Trophoblast cell (in vitro differentiated cells and primary cell): ENCODE measurements at places on chromosomes 7 and 10.
A peak's percentile ranks its signal among the peaks of the same experiment; 100 is the strongest.

- H3K36me3 ChIP-seq = no peaks in the 10 kb centered on the region
- H3K27ac ChIP-seq = no peak overlapping the region
Measured at GRCh38 chr10:108956149-108956548, 967.2 kb downstream of the XPNPEP1 start.

GRCh38 chr7:40584667-40585433 lies 450.0 kb downstream of the SUGCT start:
- H3K4me1 ChIP-seq = no peaks in the 10 kb centered on the region
- H3K36me3 ChIP-seq = no peaks in the 10 kb centered on the region
- H3K27ac ChIP-seq = no peak overlapping the region
- DNase-seq = no peak
- H3K27me3 ChIP-seq = no peaks in the 10 kb centered on the region

DNA sequence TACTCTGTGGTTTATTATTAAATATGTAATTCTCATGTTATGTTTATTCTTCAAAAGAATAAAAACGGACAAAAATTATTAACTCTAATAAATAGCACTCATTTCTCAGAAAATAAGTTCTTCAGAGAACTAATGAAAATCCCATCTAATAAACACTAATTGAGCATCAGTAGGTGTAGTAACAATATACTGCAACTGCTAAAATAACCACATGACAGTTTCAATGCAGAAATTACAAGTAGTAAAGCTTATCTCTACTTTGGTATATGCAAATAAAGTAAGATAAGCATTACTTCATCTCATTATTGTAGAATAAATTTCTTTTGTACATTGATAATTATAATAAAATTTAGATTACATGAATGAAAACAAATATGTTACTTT lies 56.4 kb upstream of the DKK1 start:
- no peaks in the 10 kb centered on the region for H3K27me3 ChIP-seq
- DNase-seq = no peak
- no peak overlapping the region for H3K27ac ChIP-seq
- H3K4me3 ChIP-seq = no peak overlapping the region

- H3K4me3 ChIP-seq = no peak overlapping the region
- H3K36me3 ChIP-seq = no peaks in the 10 kb centered on the region
- H3K27ac ChIP-seq = no peak overlapping the region
- no peaks in the 10 kb centered on the region for H3K4me1 ChIP-seq
- DNase-seq = peak; percentile 15
Measured at GRCh38 chr10:121352231-121352855, 245.9 kb downstream of the FGFR2 start.

DNA sequence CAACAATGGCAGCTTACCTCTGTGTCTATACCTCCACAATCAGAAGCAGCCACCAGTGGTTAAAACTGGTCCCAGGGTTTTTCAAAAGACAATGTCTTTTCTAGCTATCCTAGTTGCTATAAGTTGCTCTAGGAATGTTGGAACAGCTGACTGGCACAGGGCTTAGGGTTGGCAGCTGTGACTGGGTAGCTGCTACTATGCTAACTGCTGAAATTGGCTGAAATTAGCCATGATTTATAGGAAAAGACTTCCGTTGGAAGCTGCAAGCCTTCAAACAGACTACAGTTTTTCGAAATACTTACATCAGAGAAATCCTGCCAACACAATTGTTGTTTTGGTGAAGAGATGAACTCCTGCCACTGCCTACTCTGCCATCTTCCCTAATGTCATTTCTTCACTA lies 102.3 kb downstream of the MKX start:
- H3K36me3 ChIP-seq = no peaks in the 10 kb centered on the region
- no peaks in the 10 kb centered on the region for H3K27me3 ChIP-seq
- H3K27ac ChIP-seq = no peak overlapping the region
- DNase-seq = no peak

DNA sequence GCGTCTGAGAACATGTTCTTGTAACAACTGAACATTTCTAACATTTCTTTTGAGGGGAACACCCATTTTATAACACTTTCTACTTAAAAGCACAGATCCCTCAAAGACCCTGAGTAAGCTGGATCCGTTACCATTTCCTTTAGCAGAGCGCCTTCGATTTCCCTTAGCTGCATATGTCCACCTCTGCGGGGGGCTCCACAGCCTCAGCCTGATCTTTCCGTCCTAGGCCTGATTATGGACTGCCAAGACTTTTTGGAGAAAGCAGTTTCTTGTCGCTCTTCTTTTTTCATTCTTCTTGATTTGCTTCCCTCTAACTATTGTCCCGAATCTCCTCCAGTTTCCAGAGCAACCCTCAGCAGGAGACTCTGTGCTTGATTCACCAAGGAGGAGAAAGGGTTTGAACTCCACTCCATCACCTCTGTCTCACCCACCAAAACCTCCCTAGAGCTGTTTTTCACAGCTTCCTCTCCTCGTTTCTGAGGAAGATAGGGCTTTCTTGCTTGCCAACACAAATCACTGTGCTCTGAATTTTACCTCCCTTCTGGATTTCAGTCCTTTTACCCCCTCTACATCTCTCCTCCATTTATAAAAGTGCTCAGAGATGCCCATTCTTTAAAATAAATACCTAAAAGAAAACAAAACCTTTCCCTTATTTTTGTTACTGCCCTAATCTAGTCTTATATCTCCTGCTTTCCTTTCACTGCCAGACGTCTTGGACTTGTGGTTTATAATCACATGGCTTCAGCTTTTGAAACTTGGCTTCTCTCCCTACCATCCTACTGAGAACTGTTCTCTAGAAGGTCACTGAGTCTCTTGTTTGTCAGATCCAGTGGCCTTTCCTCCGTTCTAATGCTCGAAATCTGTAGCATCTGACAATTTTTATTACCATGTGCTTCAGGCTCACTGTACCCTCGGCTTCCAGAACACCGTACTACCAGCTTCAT lies 30.5 kb upstream of the ZRANB1 start:
- no peaks in the 10 kb centered on the region for H3K4me1 ChIP-seq
- H3K27ac ChIP-seq = no peak overlapping the region
- no peaks in the 10 kb centered on the region for H3K36me3 ChIP-seq
- H3K4me3 ChIP-seq = no peak overlapping the region
- DNase-seq = no peak
- H3K27me3 ChIP-seq = no peaks in the 10 kb centered on the region

- H3K4me1 ChIP-seq = peaks cover 18% of the 10 kb centered on the region
- no peak overlapping the region for H3K27ac ChIP-seq
- peaks cover 21% of the 10 kb centered on the region for H3K36me3 ChIP-seq
Measured at GRCh38 chr10:125013529-125013872, 71.6 kb downstream of the ZRANB1 start.

- no peak overlapping the region for H3K4me3 ChIP-seq
- no peaks in the 10 kb centered on the region for H3K4me1 ChIP-seq
Measured at GRCh38 chr10:59580026-59580863, 129.4 kb downstream of the SLC16A9 start.

DNA sequence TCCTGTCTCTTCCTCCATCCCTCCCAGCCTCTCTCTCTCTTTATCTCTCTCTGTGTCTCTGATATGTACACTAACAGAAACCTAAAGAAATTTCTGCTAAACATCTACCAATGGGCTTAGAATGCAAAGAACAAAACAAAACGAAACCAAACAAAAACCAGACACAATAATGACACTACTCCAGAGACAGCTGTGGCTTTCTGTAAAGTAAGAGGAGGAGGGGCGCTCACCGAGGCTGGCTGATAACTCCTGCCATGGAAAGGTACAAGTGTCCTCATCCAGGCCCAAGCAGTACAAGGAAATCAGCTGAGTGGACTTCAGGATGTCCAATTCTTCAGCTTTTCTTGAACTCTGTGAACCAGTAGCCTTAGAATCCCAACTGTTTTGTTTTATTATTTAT lies 70.4 kb upstream of the FZD8 start:
- H3K4me3 ChIP-seq = no peak overlapping the region
- H3K27me3 ChIP-seq = no peaks in the 10 kb centered on the region
- H3K4me1 ChIP-seq = peaks cover 5% of the 10 kb centered on the region
- no peak overlapping the region for H3K27ac ChIP-seq

- H3K27me3 ChIP-seq = no peaks in the 10 kb centered on the region
- H3K4me3 ChIP-seq = no peak overlapping the region
- H3K4me1 ChIP-seq = no peaks in the 10 kb centered on the region
- DNase-seq = no peak
- H3K27ac ChIP-seq = no peak overlapping the region
Measured at GRCh38 chr10:77647543-77648293, 10.1 kb upstream of the KCNMA1 start.

GRCh38 chr10:98349508-98349922 lies 65.5 kb downstream of the PYROXD2 start:
- H3K36me3 ChIP-seq = no peaks in the 10 kb centered on the region
- no peaks in the 10 kb centered on the region for H3K27me3 ChIP-seq

GRCh38 chr7:19117870-19118608 lies 603 bp upstream of the TWIST1 start:
- H3K4me3 ChIP-seq = peak overlapping the region; percentile 70
- H3K27me3 ChIP-seq = peaks cover 20% of the 10 kb centered on the region
- no peaks in the 10 kb centered on the region for H3K36me3 ChIP-seq
- peaks cover 3% of the 10 kb centered on the region for H3K4me1 ChIP-seq
- H3K27ac ChIP-seq = no peak overlapping the region
- no peak for DNase-seq

- no peaks in the 10 kb centered on the region for H3K27me3 ChIP-seq
- no peak overlapping the region for H3K27ac ChIP-seq
- H3K4me1 ChIP-seq = no peaks in the 10 kb centered on the region
- H3K4me3 ChIP-seq = no peak overlapping the region
- no peaks in the 10 kb centered on the region for H3K36me3 ChIP-seq
Measured at GRCh38 chr10:6530966-6531365, 49.1 kb downstream of the PRKCQ start.

- no peak overlapping the region for H3K27ac ChIP-seq
- H3K4me3 ChIP-seq = peak overlapping the region; percentile 81
- no peaks in the 10 kb centered on the region for H3K27me3 ChIP-seq
- peak; percentile 46 for DNase-seq
- H3K4me1 ChIP-seq = peaks cover 3% of the 10 kb centered on the region
Measured at GRCh38 chr10:79904671-79905321, 44.1 kb downstream of the SFTPD start.

DNA sequence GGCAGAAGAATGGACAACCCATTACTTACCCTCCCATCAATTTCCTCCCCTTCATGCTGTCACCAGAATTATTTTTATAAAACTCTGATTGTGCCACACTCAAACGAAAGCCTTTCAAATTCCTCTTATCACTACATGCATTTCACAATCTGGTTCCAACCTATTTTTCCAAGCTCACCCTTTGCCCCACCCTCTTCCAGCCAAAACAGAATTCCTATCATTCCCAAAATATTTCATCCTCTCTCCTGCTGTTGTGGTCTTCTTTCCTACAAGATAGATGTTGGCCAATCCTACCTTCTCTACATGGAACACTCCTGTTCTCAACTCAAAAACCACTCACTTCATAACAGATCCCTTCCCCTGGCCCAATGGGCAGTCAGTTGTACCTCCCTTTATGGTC lies 111.5 kb downstream of the ELAPOR2 start:
- H3K36me3 ChIP-seq = no peaks in the 10 kb centered on the region
- no peaks in the 10 kb centered on the region for H3K27me3 ChIP-seq
- H3K27ac ChIP-seq = no peak overlapping the region
- DNase-seq = peak; percentile 8

DNA sequence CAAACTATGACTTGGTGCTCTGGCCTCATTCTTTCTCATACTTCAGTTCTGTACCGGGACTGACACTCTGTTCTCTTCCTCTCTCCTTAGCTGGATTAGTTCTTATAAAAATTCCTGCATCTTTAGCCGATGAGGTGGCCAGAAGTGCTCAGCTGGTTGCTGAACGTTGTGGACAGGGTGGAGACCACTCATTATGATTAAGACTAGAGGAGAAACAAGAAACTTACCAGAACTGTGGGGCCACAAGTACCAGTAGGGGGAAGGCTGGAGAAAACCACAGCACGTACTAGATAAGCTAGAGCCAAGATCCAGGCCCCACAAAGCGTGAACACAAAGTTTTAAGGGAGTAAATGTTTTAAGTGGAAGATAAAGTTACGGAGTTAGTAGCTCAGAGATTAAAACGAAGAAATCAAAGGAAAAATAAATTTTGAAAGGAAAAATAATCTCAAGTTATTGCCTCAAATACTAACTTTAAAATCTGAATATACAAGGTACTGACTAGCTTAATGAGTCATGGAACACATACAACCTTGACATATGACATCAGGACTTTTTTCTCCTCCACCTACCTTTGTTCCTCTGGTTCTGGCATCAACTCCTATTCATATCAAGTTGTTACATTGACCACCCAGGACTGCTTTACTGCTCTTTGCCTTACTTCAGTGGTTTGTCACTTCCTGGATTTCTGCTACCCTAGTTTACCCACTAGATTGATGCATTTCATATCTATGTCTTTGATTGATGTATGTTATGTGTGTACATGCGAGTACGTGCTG lies 469.0 kb downstream of the TFEC start:
- no peak overlapping the region for H3K27ac ChIP-seq
- no peaks in the 10 kb centered on the region for H3K4me1 ChIP-seq
- no peaks in the 10 kb centered on the region for H3K36me3 ChIP-seq
- no peak for DNase-seq
- no peaks in the 10 kb centered on the region for H3K27me3 ChIP-seq

GRCh38 chr10:113126229-113127201 lies 176.5 kb downstream of the TCF7L2 start:
- H3K27me3 ChIP-seq = no peaks in the 10 kb centered on the region
- no peak overlapping the region for H3K27ac ChIP-seq
- H3K4me3 ChIP-seq = peak overlapping the region; percentile 53
- peaks cover 7% of the 10 kb centered on the region for H3K4me1 ChIP-seq

DNA sequence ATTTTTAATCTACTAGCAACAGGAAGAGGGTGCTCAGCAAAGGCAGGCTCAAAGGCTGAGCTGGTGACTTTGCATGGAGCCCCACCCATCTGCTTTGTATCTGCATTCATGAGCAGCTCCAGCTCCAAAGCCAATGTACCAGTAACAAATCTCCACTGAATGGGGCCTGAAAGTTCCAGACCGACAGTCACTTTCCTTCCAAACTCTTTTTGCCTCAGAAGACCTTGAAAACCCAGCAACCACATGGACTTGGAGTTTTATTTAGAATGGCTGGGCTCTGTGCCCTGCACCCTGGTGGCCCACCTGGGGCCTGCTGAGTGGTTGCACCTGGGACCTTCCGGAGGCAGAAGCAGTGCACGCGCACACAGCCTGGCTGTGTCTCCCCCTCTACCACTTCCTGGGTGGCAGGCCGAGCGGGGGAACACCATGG lies 195.0 kb upstream of the PLXNA4 start:
- no peaks in the 10 kb centered on the region for H3K36me3 ChIP-seq
- no peaks in the 10 kb centered on the region for H3K4me1 ChIP-seq
- no peak overlapping the region for H3K4me3 ChIP-seq
- no peak for DNase-seq
- H3K27ac ChIP-seq = no peak overlapping the region
